ENCODE measurements at places on chromosomes 5 and 9.
A peak's percentile ranks its signal among the peaks of the same experiment; 100 is the strongest.

GRCh38 chr5:3392306-3392939 lies 203.2 kb upstream of the IRX1 start:
- DNase-seq = no peak

DNA sequence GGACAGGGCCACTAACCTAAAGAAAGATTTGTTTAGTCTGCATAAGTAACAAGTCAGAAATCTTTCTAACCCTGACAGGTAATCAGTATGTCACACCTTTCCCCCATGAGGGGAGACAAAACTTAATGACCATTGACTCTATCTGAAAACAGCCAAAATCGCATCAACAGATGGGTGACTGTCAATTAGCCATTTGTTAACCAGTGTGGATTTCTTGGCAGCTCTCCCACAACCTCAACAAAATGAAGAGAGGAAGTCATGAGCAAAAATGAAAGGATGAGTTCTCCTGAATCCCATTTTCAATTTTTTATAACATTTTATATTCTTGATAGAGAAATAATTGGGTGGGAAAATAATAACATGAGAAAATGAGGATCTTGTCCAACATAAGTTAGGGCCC lies 84.6 kb upstream of the SNX2 start:
- no peak for DNase-seq

DNA sequence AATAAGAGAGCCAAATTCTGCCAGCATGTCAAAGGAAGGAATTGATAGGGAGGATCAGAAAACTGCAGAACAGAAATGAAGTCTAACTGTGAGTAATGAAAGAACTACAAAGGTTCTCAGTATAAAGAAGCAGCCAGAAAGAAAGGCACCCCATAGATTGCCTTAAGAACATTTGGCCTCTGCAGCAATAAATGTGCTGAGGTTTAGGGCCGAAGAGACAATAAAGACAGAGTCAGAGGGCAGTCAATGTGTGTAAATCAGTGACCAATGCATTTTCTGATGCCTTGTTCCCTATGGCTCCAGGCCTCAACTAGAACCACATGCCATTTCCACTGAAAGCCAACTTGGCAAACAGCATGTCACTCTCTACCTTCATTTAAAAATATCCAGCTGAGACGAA lies 281.0 kb downstream of the HINT1 start:
- DNase-seq = no peak

GRCh38 chr9:21696411-21696871 lies 106.0 kb upstream of the MTAP start:
- peak; percentile 53 for DNase-seq

DNA sequence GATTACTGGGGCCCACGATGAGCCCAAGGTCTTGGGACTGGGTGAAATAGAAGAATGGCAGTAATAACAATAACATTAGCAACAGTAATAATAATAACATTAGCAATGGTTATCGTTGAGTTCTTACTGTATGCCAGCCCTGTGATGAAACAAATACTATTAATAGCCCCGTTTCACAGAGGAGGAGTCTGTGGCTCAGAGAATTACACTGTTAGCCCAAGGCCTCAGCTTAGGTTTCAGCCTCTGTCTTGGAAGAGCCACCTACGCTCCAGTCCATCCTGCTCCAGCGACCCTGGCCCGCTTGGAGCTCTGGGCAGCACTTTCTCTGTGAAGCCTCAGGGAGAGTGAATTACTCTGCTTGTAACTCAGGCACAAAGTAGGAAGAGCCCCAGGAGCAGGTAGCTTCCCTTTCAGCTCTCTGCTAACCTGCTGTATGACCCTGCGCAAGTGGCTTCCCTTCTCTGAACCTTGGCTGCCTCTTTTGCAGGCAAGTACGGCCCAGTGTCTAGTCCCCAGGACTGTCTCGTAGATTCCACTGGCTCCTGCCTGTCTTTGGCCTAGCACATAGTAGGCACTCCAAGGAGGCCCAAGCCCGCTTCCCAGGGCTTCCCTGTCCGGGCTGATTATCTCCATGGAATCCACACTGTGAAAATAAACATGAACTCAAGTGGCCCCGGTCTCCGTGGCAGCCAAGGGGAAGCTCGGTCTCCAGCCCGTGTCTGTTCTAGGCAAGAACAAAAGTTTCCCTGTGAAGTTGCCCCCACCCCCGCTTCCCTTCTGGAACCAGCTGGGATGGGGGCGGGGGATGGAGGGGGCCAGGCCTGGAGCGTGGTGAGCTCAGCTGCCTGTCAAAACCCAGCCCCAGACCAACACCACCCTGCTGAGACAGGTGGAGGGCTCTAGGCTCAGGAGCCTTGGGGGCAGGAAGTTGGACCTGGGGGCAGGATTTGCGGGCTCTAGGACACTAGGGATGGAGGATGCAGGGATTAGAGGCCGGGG lies 26.2 kb upstream of the LMX1B start:
- DNase-seq = peak; percentile 47

GRCh38 chr5:60490597-60491166 lies 209.3 kb downstream of the DEPDC1B start:
- no peak for DNase-seq

Data from cardiac fibroblast (primary cell).